Activated CD8-positive, alpha-beta memory T cell treated with anti-CD3 and anti-CD28 coated beads for 36 hours (primary cell): ENCODE measurements at places on chromosomes 2 and 18. TPM values are rescaled to one million over a fixed set of nuclear protein-coding genes. Genes with fewer than 3 reads are reported as not detected.

EFHD1 gene
- 0.51 TPM for total RNA-seq

PRLH gene
- total RNA-seq: not detected

RPRM gene
- total RNA-seq: not detected

CCDC68 gene
- total RNA-seq: not detected

GREB1 gene
- 0.86 TPM for total RNA-seq

DNMT3A gene
- total RNA-seq: 87.6 TPM

MAB21L4 gene
- total RNA-seq: not detected

MEP1B gene
- not detected for total RNA-seq

WNT10A gene
- total RNA-seq: 0.80 TPM

FEV gene
- total RNA-seq: not detected

HTR2B gene
- total RNA-seq: not detected

TNFAIP6 gene
- total RNA-seq: not detected

SERPINB13 gene
- total RNA-seq: not detected

REG1B gene
- not detected for total RNA-seq

CHST9 gene
- total RNA-seq: not detected

CAPN14 gene
- total RNA-seq: 0.29 TPM

ASIC4 gene
- not detected for total RNA-seq

RESP18 gene
- total RNA-seq: not detected

PDE6D gene
- total RNA-seq: 32.3 TPM

ALPG gene
- total RNA-seq: not detected

KCTD1 gene
- 3.6 TPM for total RNA-seq

SERPINE2 gene
- total RNA-seq: 9.9 TPM

SP3 gene
- total RNA-seq: 95.5 TPM

XIRP2 gene
- total RNA-seq: not detected

GCG gene
- not detected for total RNA-seq

GPAT2 gene
- total RNA-seq: 37.9 TPM

MAP3K19 gene
- total RNA-seq: not detected

RNF144A gene
- total RNA-seq: 12.5 TPM

MLPH gene
- total RNA-seq: not detected

CUL3 gene
- total RNA-seq: 89.6 TPM

LYG2 gene
- not detected for total RNA-seq

UCN gene
- 1.0 TPM for total RNA-seq

NYAP2 gene
- total RNA-seq: not detected

HNRNPLL gene
- total RNA-seq: 82.0 TPM

KCNIP3 gene
- total RNA-seq: not detected

DES gene
- total RNA-seq: not detected

GALNT14 gene
- total RNA-seq: 1.2 TPM

CCBE1 gene
- total RNA-seq: not detected

CABYR gene
- total RNA-seq: 1.2 TPM

TSGA10 gene
- 4.7 TPM for total RNA-seq

ANKRD30B gene
- total RNA-seq: not detected

ACTG2 gene
- total RNA-seq: 0.13 TPM

REG3A gene
- not detected for total RNA-seq

PLEK gene
- total RNA-seq: 20.0 TPM

CELF4 gene
- not detected for total RNA-seq

RIF1 gene
- 78.4 TPM for total RNA-seq

FBXO36 gene
- total RNA-seq: 0.82 TPM

ALPP gene
- total RNA-seq: not detected

NTSR2 gene
- not detected for total RNA-seq

RAB12 gene
- 11.8 TPM for total RNA-seq

FZD7 gene
- total RNA-seq: 0.46 TPM

SMPD4 gene
- total RNA-seq: 105 TPM

ADGRF3 gene
- total RNA-seq: 3.9 TPM

HAAO gene
- 0.38 TPM for total RNA-seq

LCT gene
- total RNA-seq: 0.25 TPM

IL1R2 gene
- 0.80 TPM for total RNA-seq
